SJCRH30 (cell line): ENCODE measurements at places on chromosomes 2 and 18.

DNA sequence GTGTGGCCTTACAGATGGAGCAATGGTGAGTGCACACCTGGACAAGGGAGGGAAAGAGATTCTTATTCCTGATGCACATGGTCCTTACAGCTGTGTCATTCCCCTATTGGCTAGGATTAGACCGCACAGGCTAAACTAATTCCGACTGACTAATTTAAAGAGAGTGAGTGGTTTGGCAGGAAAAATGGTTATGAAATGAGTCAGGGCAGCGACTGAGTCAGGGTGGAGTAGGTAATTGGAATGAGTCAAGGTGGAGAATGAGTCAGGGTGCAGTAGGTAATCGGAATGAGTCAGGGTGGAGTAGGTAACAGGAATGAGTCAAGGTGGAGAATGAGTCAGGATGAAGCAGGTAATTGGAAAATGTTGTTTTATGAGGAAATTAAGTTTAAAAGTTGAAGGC lies 1353.7 kb upstream of the LRRTM1 start:
- DNase-seq, result no peak

DNA sequence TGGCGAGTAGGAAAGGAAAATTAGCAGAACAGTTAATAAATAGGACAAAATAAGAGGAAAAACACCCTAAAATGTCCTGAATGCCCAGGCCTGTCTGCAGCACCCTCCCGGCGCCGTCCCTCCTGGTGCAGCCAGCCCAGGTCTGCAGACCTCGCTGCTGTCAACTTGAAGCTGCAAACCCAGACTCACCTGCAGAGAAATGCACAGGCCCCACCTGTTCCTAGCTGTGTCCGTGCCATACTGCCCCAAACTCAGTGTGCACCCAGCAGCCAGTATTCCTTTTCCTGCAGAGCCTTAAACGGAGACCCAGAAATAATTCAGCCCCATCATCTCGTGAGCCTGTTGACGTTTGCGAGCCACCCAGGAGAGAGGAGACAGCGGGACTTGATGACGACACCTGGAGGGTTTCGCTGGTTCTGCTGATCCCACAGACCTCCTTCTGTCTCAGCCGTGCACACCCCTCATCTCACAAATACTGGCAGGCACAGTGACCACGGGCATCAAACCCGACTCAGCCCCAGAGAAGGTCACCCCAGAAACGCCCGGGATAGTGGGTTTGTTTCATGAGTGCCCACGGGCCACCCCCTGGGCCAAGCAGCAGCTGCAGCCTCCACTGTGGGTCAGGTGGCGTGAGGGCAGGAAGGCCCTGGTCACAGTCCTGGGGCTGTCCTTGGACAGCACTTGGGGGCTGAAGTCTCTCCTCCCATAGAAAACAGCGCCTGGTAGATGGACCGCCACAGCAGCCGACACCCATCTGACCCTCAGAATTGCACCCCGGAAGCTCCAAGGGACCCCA lies 239.5 kb upstream of the SALL3 start:
- DNase-seq, result no peak

DNA sequence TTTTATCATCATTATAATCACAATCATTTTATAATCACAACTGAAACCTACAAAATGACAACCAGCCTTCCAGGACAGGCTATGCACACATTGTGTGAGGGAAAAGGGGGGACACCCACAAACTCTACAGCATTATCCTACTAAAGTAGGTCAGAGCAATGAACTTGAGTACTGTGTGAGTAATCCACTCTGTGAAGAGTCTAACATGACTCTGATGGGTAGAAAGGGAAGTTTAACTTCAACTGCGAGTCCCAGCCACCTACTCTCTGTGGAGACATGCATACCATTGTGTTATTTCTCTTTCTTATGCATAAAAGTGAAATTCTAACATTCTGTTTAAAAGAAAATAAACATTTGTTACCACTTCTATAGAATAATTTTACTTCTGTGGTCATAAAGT lies 177.9 kb downstream of the ZNF516 start:
- no peak for DNase-seq

DNA sequence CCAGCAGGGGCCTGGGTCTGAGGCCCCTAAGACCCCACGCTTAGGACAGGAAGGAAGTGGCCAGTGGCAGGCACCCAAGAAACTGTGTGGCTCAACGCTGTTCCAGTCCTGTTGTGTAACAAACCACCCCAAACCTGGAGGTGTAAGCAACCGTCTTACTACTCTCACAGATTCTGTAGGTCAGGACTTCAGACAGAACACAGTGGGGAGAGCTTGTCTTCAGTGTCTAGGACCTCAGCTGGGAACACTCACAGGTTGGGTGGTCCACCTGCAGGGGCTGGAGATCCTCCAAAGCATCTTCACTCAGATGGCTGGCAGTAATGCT lies 123.0 kb downstream of the KLHL29 start:
- DNase-seq, result no peak

GRCh38 chr18:37265382-37265781 lies 300.2 kb downstream of the CELF4 start:
- DNase-seq, result no peak

- DNase-seq, result no peak
Observed at GRCh38 chr2:96824079-96824870, 8.2 kb downstream of the CNNM3 start.

DNA sequence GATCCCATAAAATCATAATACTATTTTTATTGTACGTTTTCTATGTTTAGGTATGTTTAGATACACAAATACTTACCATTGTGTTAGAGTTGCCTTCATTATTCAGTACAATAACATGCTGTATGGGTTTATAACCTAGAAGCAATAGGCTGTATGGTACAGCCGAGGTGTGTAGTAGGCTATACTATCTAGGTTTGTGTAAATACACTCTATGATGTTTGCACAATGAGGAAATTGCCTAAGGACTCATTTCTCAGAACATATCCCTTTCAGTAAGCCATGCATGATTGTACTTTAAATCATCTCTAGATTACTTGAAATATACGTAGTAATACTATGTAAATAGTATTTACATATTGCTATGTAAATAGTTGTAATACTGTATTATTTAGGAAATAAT lies 156.7 kb downstream of the CDCA7 start:
- DNase-seq, result no peak
